ENCODE measurements at places on chromosomes 11 and 22.

GRCh38 chr11:86608251-86608799, 64.1 kb downstream of the ME3 start:
- peak; percentile 52 for DNase-seq

GRCh38 chr22:41885116-41885515, 29.8 kb downstream of the SHISA8 start:
- DNase-seq: no peak

DNA sequence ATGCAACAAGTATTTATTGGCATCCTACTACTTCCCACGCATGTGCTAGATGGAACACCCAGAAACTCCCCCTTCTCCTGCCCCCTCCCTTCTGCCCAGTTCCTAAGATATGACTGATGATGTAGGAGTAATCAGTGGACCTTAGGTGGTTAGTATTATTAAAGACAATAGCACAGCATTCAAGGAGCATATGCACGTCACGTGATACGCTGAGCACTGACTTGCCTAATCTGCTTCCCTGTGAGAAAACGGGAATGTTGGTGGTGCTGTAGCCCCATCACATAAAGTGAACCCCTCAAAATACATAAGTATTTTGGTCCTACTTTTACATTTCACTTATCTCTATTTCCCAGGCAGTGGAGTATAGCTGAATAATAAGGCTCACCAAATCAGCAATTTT, 12.4 kb downstream of the DRD2 start:
- no peak for DNase-seq

- DNase-seq: no peak
Observed at GRCh38 chr22:17972385-17973191, 51.8 kb downstream of the MICAL3 start.
